ENCODE measurements at places on chromosomes 11 and 22. TPM values are rescaled to one million over a fixed set of nuclear protein-coding genes. Genes with fewer than 3 reads are reported as not detected.

DCHS1 gene
- polyA plus RNA-seq = 2.3 TPM

PLAAT2 gene
- polyA plus RNA-seq = 0.42 TPM

SMTNL1 gene
- polyA plus RNA-seq = 0.14 TPM

DNA sequence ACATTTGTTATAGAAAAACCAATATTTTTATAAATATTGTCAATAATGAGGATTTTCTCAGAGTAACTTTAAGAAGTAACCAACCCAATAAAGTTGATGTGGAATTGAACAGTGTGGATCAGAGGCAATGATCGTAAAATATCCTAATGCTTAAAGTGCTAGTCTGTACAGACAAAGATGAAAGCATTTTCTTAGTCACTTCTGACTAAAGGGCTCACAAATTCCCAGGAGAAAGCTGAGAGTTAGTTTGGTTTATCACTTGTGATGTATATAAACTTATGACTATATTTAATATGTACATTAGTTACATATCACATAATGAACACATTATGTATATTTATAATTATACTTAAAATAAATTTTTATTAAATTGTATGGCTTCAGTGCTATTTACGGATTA, 25.4 kb upstream of the DDI1 start:
- H3K27me3 ChIP-seq = no peaks in the 10 kb centered on the region
- no peaks in the 10 kb centered on the region for H3K4me1 ChIP-seq
- H3K4me3 ChIP-seq = no peak overlapping the region
- no peaks in the 10 kb centered on the region for H3K36me3 ChIP-seq

KRTAP5-1 gene
- not detected for polyA plus RNA-seq

- peaks cover 11% of the 10 kb centered on the region for H3K4me1 ChIP-seq
- H3K36me3 ChIP-seq = peaks cover 57% of the 10 kb centered on the region
- no peak overlapping the region for H3K4me3 ChIP-seq
- no peak for DNase-seq
- no peaks in the 10 kb centered on the region for H3K27me3 ChIP-seq
Observed at GRCh38 chr22:45169591-45170466, 6.1 kb downstream of the NUP50 start.

PTS gene
- 103 TPM for polyA plus RNA-seq

MRGPRF gene
- 3.3 TPM for polyA plus RNA-seq

DNA sequence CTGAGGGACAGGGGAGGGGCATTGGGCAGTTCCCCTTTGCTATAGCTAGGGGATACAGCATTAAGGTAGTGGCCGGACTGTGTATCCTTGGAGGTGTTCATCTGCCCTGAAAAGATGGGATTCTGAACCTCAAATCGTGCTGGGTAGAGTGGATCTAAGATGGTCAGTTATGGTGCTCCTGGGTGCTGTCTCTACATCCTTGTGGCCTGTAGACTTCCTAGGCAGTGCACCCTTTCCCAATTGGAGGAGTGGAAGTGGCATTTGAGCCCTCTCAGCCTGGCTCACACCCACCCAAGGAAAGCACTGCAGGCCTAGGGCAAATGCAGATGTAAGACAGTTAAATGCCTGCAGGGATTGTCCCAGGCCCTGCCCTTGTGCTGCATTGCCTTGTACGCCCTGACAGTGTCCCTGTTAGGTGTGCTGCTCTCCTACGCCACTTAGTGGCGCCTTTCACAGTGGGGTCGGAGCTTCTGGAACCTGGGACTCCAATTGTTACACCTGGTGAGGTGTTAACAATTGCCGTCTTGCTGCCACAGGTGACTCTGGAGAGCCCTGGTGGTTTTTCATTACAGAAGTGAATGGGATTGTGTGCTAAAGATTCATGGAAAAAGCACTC, 35.0 kb downstream of the PPFIBP2 start:
- peak; percentile 87 for DNase-seq
- no peak overlapping the region for H3K4me3 ChIP-seq
- H3K4me1 ChIP-seq = peaks cover 10% of the 10 kb centered on the region
- no peak overlapping the region for H3K27ac ChIP-seq
- H3K36me3 ChIP-seq = no peaks in the 10 kb centered on the region

DNA sequence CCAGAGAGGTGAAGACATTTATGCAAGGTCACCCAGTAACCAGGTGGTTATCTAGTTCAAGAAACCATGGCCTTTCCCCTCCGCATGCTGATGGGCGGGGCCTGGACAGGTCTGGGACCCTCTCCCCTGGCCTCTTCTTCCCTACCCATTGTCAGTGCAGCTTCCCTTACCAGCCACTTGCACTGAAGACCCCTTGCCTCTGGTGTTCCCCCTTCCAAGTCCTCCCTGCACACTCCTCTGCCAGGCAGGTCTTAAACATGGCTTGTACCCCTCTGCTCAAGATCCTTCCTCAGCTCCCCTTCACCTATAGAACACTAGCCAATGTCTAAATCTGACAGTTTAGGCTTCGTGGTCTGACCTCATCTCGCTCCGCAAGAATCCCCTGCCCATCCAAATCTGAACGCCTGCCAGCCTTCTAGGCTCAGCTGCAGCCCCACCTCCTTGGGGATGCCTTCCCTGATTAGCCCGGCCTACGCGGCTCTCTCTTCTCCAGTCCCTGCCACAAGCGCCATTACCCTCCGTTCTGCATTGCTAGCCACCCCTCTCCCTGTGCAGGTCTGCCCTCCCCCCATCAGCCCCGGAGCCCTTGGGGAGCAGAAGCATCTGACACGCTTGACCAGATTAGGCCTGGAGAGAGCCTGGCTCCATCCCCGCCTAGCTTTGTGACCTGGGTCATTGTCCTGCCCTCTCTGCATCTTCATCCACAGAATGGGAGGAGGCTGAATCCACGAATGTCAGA, 213.8 kb downstream of the DSCAML1 start:
- H3K27ac ChIP-seq = no peak overlapping the region
- no peak overlapping the region for H3K4me3 ChIP-seq
- peaks cover 24% of the 10 kb centered on the region for H3K4me1 ChIP-seq

DNA sequence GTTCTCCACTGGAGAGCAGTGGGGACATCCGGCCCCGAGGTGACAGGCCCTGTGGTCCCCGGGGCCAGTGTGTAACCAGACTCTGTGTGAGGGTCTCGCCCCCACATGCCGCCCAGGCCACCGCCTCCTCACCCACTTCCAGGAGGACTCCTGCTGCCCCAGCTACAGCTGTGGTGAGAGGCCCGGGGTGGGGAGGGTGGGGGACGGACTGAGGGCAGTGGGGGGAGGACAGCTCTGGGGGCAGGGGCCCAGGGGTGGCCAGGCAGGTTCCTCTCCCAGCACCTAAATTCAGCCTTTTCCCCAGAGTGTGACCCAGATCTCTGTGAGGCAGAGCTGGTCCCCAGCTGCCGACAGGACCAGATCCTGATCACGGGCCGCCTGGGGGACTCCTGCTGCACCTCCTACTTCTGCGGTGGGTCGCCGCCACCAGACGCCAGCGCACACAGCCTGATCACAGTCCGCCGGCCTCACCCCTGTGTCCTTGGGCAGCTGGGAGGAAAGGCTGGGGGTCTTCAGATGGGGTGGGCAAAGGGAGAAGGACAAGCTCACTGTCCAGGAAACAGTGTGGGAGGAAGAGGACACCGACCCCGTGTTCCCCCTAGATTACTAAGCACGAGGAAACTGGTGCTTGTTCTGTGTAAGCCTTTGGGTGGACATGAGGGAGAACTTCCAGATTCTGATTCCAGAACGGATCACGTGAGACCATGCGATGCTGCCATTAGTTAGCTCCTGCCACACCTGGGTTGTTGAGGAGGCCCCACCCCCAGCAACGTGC, 84.4 kb upstream of the MYOD1 start:
- no peak overlapping the region for H3K4me3 ChIP-seq
- H3K27ac ChIP-seq = no peak overlapping the region
- no peaks in the 10 kb centered on the region for H3K27me3 ChIP-seq
- H3K36me3 ChIP-seq = no peaks in the 10 kb centered on the region
- no peaks in the 10 kb centered on the region for H3K4me1 ChIP-seq

VPS11 gene
- 11.5 TPM for polyA plus RNA-seq

- H3K4me3 ChIP-seq = no peak overlapping the region
- DNase-seq = no peak
- no peaks in the 10 kb centered on the region for H3K36me3 ChIP-seq
- no peak overlapping the region for H3K27ac ChIP-seq
- H3K4me1 ChIP-seq = peaks cover 4% of the 10 kb centered on the region
- no peaks in the 10 kb centered on the region for H3K27me3 ChIP-seq
Observed at GRCh38 chr11:105070306-105070705, 25.2 kb upstream of the CARD16 start.

GRCh38 chr22:23467721-23468294, 112.3 kb downstream of the IGLL1 start:
- DNase-seq = no peak
- no peaks in the 10 kb centered on the region for H3K27me3 ChIP-seq
- H3K27ac ChIP-seq = no peak overlapping the region
- no peaks in the 10 kb centered on the region for H3K36me3 ChIP-seq
- no peaks in the 10 kb centered on the region for H3K4me1 ChIP-seq
- H3K4me3 ChIP-seq = no peak overlapping the region

VWCE gene
- polyA plus RNA-seq = 9.7 TPM

All from GM23338 (cell line).